ENCODE measurements at places on chromosomes 12 and 14.

DNA sequence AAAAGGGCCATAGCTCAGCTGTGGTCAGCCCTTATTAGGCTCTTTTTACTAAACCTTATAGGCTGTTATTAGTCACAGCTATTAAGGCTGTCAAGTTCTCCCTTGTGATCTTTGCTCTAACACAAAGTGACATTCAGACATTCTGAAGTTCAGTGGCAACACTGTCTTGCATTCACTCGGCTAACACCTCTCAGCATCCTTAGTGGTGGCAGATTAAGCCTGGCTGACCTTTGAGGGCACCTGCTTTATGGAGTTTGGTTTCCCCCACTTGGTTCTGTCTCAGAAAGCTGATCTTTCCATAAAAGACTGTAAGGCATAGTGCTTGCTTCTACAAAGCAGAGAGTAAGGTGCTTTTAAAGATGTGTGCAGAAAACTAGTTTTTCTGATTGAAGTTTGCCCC is 677.4 kb upstream of the TMEM132C start:
- no peak for DNase-seq

GRCh38 chr12:53254816-53255545 is 13.1 kb upstream of the ESPL1 start:
- no peak for DNase-seq

GRCh38 chr12:104684884-104685283 is 228.1 kb downstream of the CHST11 start:
- DNase-seq = no peak

GRCh38 chr12:68267892-68268396 is 14.5 kb upstream of the IL22 start:
- DNase-seq = no peak

DNA sequence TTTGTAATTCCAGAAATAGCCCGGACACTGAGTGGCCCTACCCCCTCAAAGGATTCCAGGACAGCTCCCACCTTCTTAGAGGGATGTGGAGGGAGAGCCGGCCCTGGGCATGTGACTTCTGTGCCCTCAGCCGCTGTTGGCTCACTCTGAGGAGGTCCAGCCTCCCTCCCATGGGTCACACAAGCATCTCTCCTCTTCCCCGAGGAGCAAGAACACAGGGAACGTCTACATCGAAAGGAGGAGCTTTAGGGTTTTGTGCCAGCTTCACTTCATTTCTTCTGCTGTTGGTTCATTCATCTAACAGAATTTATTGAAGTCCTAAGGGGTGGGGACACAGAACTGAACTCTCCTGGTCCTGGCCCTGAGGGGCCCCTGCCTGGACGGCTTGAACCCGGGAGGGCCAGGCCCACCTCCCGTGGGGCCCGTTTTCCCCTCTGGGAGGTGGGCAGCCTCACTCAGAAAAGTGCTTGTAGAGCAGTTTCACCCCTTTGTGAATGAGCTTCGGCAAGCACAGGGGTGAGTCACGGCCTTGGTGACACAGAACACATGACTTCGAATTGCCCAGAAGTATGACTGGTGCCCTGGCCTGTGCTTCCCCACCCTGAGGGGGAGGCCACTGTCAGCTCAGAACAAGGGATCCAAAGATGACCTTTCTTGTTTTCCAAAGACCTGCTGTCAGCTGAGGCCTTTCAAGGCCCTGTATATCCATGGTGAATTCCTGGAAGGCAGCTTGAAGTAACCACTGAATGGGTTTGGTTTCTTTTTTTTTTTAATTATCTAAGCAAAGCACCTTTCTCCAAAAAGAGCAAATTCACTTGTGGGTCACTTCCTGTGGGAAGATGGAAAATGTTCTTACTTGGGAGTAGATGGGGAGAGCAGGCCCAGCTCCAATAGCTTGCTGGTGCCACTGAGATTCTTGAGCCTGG is 39.2 kb downstream of the NFKBIA start:
- no peak for DNase-seq

GRCh38 chr14:91241863-91242262 is 2.6 kb downstream of the GPR68 start:
- no peak for DNase-seq

DNA sequence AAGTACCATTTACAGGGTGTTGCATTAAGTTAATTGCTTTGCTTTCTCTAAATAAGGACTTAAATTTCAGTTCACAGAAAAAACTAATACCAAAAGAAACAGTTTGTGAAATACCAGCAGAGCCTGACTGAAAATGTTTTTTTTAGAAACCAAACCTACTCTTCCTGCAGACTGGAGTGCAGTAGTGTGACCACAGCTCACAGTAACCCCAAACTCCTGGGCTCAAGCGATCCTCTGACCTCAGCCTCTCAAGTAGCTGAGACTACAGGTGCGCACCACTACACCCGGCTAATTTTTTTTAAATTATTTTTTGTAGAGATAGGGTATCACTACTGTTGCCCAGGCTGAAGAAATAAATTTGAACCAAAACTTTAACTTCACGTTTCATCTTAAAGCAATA is 103.5 kb upstream of the PLEKHA5 start:
- DNase-seq = no peak

- DNase-seq = no peak
These were observed 105.6 kb downstream of the DPF3 start for GRCh38 chr14:72788255-72788654.

DNA sequence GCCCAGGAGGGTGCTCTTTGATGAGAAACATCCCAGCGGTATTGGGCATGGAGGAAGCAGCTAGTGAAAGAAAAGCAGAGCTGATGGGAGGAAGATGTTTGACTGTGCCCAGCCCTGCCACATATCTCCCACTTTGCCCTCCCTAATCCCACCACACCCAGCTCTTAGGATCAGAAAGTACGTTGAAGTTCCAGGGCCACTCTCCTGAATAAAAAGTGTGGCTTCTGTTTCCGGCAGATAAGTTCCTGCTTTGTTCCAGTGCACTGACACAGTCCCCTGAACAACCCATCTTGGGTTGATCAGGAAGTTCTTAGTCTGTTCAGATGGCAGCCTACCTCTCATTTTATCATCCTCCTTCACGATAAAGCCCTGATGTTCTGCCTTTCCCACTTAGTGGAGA is 16.5 kb downstream of the TPCN1 start:
- DNase-seq = no peak

- DNase-seq = no peak
These were observed 166.4 kb upstream of the LMNTD1 start for GRCh38 chr12:25719505-25719904.

GRCh38 chr12:24172773-24173066 is 223.2 kb upstream of the SOX5 start:
- no peak for DNase-seq

GRCh38 chr14:92103363-92103989 is 2.9 kb downstream of the ATXN3 start:
- no peak for DNase-seq

- peak; percentile 74 for DNase-seq
These were observed 22.8 kb upstream of the SRRM4 start for GRCh38 chr12:118958520-118958919.

DNA sequence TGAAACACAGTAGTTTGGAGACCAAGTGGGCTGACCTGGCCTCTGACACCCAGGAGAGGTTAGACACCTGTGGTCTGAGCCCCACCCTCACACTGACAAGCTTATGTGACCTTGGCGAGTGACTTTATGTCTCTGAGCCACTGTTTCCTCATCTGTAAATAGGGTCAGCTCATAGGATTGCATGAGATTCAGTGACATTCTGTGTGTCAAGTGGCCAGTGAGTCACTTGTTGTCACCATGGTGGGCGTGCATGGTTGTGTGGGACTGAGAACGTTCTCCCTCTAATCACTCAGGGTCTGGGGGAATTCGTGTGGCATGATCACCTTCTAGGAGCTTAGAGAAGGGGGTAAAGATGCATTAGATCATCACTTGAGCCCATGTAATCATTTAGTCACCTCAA is 146.4 kb downstream of the PHETA1 start:
- no peak for DNase-seq

DNA sequence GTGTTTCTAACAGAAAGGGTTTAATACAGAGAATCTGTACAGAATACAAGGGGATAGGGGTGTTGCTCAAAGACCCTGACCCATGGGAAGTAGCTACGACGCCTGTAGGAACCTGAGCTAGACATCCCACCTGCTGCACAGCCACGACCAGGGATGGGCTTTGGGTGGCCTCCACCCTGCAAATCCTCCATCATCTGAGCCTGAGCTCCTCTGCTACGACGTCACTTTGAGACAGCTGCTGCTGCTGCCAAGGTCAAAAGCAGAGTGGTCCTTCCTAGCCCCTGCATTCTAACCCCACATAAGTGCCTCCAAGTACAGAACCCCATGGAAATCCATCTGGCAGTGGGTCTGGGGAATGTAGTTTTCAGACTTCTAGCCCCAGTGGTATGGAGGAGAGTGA is 43.8 kb downstream of the JAG2 start:
- DNase-seq = no peak

DNA sequence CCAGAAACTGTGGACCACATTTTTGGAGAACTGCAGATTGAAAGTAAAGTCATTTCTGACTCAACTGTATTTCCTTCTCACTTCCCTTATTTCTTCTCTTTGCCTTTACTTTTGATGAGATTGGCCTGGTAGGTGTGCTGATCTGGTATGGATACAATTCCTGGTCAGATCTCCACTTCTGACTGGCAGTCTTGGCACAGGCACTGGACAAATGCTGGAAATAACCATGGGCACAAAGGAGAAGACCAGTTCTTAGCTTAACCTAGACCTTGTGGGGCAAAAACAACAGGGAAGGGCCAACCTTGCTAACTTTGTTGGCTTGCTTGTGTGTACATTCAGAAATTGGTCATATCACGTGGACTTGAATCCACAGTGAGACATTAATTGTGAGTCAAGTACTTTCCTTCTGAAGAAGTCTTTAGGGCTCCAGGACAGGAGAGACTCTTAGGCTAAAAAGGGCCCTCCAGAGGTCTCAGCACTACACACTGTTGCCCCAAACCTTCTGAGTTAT is 75.0 kb downstream of the DIP2B start:
- DNase-seq = no peak

DNA sequence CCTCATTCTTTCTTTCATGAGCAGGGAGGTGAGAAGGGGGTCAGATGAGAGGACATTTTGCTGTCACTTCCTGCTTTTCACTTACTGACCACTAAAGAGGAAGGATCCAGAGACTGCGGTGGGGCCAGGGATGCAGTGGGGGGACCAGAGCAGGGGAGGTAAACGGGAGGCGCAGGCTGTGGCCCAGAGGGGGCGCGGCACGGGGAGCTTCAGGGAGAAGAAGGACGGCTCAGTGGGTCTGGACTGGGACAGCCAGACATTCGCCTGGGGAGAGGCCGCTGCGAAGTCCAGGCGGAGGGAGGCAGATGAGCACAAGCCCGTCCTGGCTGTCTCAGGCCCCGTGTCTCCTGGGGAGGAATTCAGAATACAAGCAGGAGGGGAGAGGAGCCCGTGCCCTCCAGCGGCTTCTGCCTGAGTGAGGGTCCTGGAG is 41.2 kb downstream of the SLC6A12 start:
- DNase-seq = no peak

GRCh38 chr12:4985820-4986219 is 57.9 kb upstream of the KCNA5 start:
- DNase-seq = no peak

DNA sequence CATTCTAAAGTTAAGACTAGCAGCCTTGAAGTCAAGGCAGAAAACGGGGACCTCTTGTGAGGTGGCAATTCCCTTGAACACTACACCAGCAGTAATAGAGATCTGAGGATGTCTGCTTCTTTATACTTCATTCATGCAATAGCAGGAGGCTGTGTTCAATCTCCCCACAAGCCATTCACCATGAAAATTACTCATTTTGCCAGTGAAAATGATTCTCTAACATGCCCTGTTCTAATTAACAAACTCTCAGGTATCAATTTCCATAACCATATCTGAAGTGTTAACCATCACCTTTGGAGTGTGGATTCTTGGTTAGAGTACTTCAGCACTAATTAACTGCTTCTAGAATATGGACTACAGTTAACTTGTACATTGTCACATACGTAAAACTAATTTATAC is 3.4 kb upstream of the GLIPR1 start:
- DNase-seq = no peak

- DNase-seq = no peak
These were observed 928.7 kb downstream of the LRFN5 start for GRCh38 chr14:42535397-42535796.

DNA sequence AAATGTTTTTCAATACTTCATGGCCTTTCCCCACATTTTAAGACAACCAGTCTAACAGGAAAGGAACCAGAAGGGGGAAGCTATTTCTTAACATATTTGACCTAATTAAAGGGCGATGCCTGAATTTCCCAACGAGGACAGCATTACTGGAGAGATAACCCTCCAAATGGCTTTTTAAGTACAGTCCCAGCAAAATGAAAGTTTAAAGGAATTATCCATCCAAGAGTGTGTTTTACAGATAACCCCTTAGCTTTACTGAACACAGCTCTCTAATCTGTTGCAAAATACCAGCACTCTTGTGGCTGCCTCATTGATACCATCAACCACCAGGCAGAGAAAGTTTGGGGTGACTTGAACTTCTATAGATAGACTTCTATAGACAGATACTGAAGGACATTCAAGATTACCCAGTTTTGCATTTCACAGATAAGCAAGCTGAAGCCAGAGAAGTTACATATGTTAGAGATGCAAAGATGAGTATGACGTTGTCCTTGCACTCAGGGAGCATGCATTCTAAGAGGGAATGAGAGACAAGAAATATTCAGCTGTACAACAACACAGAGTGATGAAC is 41.3 kb upstream of the DUSP6 start:
- no peak for DNase-seq

DNA sequence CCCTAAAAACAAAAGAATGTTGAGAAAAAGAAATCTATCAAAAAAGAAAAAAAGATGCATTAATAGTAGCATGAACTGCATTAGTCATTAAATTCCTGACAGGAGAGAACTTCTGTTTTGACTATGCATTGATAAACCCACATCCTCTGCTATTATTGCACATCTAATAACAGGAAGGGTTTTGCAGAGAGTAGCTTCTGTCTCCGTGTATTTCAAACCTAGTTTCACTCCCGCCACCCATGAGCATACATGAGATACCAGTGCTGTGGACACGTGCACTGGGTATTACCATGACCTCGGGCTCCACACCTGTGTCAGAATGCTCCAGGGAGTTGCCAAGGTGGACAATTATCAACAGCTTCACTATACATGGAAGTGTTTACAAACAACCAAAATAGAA is 449.1 kb upstream of the SOX5 start:
- DNase-seq = no peak

DNA sequence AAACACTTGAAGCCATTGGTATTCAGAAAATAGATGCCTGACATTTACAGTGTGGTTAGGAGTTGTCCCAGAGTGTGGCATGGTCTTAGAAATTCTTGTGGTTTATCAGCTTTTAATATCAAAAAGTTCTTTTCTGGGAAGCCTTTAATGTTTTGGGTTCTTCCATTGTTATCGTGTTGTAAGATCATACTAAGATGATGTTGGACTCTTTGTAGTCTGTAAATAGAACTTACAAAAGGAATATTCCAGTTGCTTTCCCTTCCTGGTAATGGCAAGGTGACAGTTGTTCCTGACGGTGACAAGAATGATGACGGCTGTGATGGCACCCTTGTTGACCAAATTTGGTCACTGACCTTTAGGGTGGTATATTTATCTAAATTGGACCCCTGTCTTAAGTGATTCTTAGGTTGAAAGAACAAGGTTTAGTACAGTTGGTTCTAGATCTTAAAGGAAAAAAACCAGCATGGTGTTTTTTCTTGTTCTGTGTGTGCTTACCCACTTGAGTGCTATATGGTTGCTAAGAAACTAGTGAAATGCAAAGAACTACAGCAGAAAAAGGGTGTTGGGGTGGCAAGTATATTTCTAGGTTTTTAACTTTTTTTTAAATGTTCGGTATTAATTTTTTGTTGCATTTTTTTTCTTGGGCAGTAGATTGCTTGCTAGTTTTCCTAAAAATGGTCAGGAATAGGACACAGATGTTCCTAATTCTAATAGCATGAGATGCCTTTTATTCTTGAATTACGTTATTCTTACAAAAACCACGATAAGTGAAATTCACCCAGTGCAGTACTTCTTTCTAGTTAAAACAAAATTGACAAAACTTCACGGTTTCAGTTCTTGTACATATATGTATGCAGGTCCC is 2.1 kb downstream of the ATP2A2 start:
- DNase-seq = no peak

Measured in NCI-H510A treated with DMSO at 0.1 percent for 48 hours (cell line).